Erythroblast (primary cell): ENCODE measurements at places on chromosomes 2 and 18.
A peak's percentile ranks its signal among the peaks of the same experiment; 100 is the strongest.

GRCh38 chr2:239307221-239307569, 93.6 kb downstream of the HDAC4 start:
- DNase-seq = no peak

GRCh38 chr2:31704561-31705212, 123.9 kb upstream of the SRD5A2 start:
- no peak for DNase-seq

- peak; percentile 42 for DNase-seq
Measured at GRCh38 chr2:237662671-237663093, 35.3 kb downstream of the LRRFIP1 start.

DNA sequence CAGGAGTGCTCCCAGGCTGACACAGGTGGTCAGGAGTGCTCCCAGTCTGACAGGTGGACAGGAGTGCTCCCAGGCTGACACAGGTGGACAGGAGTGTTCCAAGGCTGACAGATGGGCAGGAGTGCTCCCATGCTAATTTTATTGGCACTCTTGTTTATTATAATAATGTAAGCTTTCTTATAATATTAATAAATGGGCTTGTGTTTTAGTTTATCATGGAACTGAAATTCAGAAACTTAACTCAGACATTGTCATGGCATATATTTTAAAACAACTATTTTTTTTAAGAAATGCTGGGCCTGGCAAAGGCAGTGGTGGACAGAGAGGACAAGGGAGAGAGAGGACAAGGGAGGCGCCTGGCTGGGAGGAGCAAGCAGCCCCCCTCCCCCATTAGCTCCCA, 18.7 kb downstream of the ANO7 start:
- no peak for DNase-seq

DNA sequence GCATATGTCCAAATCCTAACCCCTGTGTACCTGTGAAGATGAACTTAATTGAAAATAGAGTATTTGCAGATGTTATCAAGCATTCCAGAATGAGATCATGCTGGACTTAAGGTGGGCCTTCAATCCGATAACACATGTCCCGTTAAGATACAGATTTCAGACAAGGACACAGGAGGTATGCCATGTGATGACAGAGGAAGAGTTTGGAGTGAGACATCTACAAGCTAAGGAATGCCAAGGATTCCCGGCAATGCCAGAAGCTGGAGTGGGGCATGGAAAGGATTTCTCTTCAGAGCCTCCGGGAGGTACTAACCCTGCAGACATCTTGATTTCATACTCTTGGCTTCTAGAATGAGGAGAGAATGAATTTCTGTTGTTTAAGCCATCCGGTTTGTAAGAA, 231.7 kb downstream of the ALK start:
- DNase-seq = no peak

DNA sequence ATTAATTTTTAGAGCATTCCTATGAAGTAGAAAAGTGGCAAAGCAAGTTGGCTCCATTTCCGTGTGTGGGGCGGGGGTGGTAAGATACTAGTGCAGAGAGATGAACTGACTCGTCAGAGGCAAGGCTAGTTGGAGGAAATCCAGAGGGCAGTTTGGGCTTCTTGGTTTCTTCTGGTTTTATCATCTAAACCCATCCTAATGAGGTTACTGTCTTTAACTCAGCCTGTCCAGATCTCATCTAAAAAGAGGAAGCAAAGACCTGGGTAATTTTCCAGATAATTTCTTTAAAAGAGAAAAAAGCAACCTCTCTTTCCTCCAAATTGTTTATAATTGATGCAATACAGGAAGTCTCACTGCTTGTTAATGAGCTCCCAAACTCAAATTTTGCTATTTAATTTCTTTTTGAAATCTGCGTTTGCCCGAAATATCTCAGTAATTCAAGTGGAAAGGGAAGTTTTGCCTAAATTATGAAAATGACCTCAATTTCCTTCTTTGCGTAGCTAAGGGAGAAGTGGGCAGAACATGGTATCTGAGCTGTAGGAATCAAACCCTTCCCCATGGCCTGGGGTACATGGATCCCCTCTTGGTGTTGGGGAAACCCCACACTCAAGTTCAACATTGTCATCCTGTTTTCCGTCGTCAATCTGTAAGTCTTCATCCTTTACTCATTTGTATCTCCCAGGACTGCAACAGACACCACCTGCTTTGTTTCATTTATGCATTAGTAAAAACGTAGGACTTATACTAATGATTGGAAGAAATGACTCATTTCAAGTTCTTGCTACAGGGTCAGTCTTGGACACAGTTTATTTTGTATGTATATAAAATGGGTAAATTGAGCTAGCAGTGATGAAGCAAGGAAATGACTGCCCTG, 89.1 kb upstream of the KLF7 start:
- peak; percentile 51 for DNase-seq

DNA sequence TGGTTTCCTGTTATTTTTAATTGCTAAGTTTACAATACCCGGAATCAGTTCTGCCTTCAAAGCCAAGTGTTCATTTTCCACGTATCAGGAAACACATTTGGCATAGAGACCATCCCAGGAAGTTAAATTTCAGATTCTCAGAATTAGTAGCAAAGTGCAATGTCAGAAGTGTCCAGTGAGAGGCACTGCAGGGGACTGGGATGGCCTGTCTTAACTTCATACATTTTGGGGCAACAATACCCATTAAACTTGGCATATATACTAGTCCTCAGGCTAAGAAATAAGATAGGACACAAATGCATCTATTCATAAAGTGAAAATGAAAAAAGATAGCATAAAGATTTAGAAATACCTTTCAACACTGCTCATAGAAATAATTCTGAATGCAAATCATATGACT, 1.5 kb upstream of the IL1RL2 start:
- DNase-seq = no peak

- DNase-seq = no peak
Measured at GRCh38 chr2:112138159-112139032, at the start of gene FBLN7. Gene FBLN7, plus strand, starts transcription at chr2:112138385. Its CDS starts 271 bp downstream, at chr2:112138656.

- no peak for DNase-seq
Measured at GRCh38 chr18:58753976-58754375, 82.7 kb downstream of the MALT1 start.

- peak; percentile 28 for DNase-seq
Measured at GRCh38 chr18:43563780-43564179, 286.5 kb upstream of the SYT4 start.

- no peak for DNase-seq
Measured at GRCh38 chr2:239146741-239147181, 254.1 kb downstream of the HDAC4 start.

DNA sequence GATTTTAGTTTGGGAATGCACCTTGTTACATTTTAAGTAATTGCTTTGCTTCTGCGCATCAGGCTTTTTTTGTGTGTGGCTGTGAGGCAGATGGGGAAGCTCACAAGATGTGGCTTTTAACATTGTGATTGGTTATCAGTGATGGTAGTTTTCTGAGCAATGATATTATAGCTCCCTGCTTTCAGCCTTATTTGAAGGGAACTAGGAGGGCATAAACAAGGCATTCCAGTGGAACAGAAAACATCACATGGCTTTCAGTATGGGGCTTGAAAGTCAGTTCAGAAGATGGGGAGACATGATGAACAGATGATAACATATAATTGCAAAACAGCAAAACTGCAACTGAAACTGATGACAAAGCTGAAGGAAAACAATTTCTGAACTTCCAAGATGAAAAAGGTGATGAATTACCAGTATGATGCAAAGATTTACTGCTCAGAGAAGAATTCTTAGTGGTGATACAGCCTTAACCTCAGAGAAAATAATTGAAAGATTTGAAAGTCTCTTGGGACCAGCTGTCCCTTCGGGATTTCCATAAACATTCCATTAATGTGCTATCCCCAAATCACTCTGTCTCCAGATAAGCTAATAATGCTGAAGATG, 439.7 kb downstream of the RND3 start:
- no peak for DNase-seq

GRCh38 chr2:35255826-35256225, 1099.8 kb upstream of the CRIM1 start:
- DNase-seq = no peak

GRCh38 chr2:137981112-137981656, 16.9 kb downstream of the HNMT start:
- DNase-seq = no peak

GRCh38 chr2:126827371-126827770, 71.3 kb upstream of the TEX51 start:
- DNase-seq = no peak

GRCh38 chr2:183867206-183867605, 731.1 kb upstream of the ZNF804A start:
- DNase-seq = no peak

GRCh38 chr18:60209042-60209441, 163.5 kb downstream of the MC4R start:
- DNase-seq = no peak

- DNase-seq = no peak
Measured at GRCh38 chr2:109379507-109379906, 234.3 kb downstream of the SEPTIN10 start.

DNA sequence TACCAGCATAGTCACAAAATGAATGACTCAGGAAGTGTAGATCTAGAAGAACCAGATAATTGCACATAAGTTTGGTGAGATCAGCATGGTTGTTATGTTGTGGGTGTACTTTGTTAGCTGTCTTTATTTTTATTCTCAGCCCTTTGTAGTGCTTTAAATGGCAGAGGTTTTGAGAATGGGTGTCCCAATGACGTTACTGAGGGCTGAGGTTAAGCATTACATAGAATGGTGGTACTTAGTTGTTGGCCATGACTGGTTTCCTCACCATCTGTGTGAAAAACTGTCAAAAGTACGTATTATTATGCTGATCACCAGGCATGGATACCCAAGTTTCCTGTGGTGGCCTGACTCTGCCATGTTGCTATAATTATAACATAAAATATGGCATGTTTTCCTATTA, 165.8 kb downstream of the UBE2E3 start:
- no peak for DNase-seq

GRCh38 chr2:63888490-63889402, 47.0 kb downstream of the UGP2 start:
- DNase-seq = peak; percentile 65

- no peak for DNase-seq
Measured at GRCh38 chr2:11678306-11678960, 8.4 kb upstream of the NTSR2 start.

DNA sequence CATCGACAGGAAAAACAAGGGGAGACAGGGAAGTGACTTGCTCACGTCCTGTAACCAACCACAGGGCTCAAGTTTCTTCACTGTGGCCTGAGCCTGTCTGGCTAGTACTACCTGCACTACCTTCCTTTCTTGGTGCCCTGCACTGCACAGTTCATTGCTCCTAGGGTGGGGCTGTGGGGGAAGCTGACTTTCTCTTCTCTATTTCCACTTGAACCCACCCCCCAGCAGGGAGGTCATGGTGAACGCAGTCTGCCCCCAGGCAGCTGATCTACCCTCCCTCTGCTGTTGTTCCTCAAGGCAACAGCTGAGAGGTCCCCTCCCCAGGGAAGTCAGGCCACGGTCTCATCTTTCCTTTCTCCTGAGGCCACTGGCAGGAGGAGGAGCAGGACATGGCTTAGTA, 532.1 kb downstream of the SOX11 start:
- DNase-seq = no peak

- DNase-seq = no peak
Measured at GRCh38 chr18:64747803-64748202, 598.9 kb upstream of the LINC00305 start.

- DNase-seq = no peak
Measured at GRCh38 chr18:3171631-3172030, 48.1 kb downstream of the MYOM1 start.

GRCh38 chr18:24354278-24354677, 43.3 kb downstream of the OSBPL1A start:
- DNase-seq = no peak

DNA sequence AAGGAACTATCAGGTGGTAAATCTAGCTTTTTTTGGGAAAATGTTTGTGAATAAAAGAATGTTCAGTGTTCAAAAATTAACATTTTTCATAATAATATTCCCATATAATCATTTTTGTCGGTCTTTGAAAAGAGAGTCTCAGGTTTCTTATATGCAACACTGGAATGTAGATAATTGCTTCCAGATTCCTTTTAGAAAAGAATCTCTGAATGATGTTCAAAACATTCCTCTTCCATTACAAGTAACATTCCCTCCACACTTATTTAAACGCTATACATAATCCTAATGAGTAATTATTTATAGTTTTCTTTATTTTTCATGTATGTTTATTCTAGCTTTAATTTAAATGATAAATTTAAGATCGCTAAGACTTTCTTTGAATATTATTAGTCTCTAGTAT, 7.0 kb downstream of the ZSWIM2 start:
- DNase-seq = no peak

- no peak for DNase-seq
Measured at GRCh38 chr2:112876971-112877361, 34.0 kb upstream of the IL37 start.

DNA sequence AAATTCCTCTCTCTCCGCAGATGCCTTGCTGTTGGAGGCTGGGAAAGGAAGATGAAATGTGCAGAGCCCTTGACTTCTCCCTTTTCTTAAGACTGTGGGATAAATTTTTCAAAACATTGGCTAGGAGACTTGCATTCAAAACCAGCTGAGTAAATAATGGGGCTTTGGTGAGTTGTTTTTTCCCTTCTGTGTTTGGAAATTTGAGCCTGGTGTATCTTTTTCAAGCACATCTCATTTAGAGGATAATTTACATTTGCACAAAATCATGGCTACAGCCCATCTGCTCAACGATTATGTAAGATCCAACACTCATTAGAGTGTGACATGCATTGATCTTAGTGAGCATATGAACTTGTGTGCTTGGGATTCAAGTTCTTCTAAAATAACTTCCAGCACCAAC, 112.1 kb upstream of the ATP8B1 start:
- no peak for DNase-seq

DNA sequence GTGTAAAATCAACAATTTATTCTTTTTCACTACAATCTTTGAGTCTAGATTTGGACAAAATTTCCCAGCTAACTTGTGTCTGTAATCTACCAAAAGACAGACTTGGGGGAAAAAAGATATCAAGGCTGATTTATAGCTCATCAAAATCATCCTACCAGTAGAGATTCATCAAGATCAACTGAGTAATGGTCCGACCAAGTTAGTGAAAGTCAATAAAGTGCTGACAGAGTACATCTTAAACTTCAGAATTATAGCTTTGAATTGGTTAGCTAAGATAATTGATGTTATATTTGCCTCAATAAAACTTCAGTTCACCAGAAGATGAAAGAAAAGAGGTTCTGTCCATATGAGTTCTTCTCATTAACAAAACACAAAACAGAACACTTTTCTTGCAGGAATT, 207.1 kb upstream of the KYNU start:
- DNase-seq = no peak

DNA sequence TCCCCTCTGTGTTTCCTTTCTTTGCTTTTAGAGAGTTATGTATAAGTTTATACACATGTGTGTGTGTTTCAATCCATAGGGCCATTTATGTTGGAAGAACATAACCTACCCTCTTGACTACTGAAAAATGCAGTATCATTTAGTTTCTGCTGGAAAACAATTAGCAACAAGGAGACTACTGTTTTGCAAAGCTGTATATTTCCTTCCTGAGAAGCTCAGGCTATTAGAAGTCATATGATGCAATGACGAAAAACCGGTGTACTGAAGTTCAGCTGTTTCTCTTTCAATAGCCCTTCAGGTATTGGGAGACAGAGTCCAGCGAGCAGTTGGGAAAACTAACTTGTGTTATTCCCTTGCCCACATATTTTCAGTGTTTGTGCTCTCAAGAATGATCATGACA, 447.7 kb upstream of the GYPC start:
- no peak for DNase-seq

- DNase-seq = no peak
Measured at GRCh38 chr2:190922376-190922775, 41.8 kb downstream of the GLS start.

GRCh38 chr2:60490441-60490840, 63.0 kb downstream of the BCL11A start:
- DNase-seq = peak; percentile 36

GRCh38 chr2:43054367-43054766, 172.0 kb downstream of the ZFP36L2 start:
- peak; percentile 72 for DNase-seq

GRCh38 chr18:9714266-9715087, 6.4 kb downstream of the RAB31 start:
- no peak for DNase-seq
